Activated B cell treated with CpG ODN at 0.5 μM for 24 hours (primary cell): ENCODE measurements at places on chromosomes 2 and 18. TPM values are rescaled to one million over a fixed set of nuclear protein-coding genes. Genes with fewer than 3 reads are reported as not detected.

GRCh38 chr2:99880964-99881294 lies 261.5 kb downstream of the AFF3 start:
- DNase-seq, result no peak

- no peak for DNase-seq
Measured at GRCh38 chr2:112812318-112813267, 24.0 kb downstream of the IL1B start.

DNA sequence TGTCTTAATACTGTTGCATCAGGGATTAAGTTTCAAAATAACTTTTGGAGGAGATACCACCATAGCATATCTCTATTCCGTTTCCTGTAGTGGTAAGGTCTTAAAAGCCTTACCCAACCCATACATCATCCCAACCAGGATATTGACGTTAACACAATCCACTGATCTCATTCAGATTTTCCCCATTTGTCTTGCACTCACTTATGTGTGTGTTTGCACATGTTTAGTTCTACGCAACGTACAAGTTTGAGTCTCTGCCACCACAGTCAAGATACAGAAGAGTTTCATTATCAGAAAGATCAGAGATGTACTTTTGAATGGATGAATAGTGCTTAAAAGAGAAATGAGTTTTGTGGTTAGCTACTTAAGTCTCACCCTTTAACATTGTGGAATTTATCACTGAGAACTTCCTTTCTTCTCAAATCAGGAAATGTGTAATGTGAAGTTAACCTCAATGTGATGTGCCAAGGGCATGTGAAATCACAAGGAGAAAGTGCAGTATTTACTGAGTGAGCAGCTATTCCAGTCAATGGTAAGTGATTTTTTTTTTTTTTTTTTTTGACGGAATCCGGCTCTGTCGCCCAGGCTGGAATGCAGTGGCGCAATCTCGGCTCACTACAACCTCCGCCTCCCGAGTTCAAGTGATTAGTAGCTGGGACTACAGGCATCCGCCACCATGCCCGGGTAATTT lies 69.2 kb upstream of the EPHA4 start:
- DNase-seq, result no peak

DNA sequence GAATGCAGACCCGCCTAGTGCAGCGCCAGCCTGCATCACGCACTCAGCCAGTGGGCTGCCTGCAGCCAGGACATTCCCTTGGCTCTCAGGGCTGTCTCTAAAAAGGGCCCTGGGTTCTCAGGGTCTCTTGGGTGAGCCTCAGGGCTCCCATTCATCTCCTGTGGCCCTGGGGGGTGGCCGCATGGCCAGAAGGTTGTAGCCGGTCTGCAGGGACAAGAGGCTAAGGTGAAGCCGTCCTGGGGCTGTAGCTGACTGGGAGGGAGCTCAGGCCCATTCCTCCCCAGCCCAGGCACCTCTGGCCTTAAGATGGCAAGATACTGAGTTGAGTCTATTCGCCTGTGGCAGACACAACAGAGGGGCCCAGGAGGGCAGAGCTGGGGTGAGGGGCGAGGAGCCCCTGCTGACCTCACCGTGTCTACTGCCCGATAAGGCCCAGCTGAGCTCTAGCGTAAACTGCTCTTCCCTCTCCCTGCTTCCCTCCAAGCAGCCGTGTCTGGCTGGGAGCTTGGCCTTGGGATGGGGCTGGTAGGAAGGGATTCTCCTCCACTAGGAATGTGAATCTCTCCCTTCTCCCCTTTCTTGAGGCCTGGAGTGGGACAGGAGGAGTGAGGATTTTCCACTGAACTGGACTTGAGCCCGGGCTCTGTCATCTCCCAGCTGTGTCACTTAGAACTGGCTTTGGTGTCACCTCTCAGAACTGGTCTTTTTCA lies 37.9 kb downstream of the INHBB start:
- no peak for DNase-seq

Gene CNTNAP5
- not detected in 2 replicates for total RNA-seq

GRCh38 chr18:80246445-80247392 lies 595 bp downstream of the PARD6G start:
- DNase-seq, result no peak

Gene MBOAT2
- total RNA-seq, result 0.69 and 1.7 TPM in 2 replicates

Gene UGT1A5
- not detected in 2 replicates for total RNA-seq

Gene ERBB4
- not detected in 2 replicates for total RNA-seq

- no peak for DNase-seq
Measured at GRCh38 chr2:31440764-31441163, 26.2 kb upstream of the XDH start.

Gene PROC
- total RNA-seq, result not detected in 2 replicates

- no peak for DNase-seq
Measured at GRCh38 chr18:25985707-25986394, 104.6 kb downstream of the SS18 start.

DNA sequence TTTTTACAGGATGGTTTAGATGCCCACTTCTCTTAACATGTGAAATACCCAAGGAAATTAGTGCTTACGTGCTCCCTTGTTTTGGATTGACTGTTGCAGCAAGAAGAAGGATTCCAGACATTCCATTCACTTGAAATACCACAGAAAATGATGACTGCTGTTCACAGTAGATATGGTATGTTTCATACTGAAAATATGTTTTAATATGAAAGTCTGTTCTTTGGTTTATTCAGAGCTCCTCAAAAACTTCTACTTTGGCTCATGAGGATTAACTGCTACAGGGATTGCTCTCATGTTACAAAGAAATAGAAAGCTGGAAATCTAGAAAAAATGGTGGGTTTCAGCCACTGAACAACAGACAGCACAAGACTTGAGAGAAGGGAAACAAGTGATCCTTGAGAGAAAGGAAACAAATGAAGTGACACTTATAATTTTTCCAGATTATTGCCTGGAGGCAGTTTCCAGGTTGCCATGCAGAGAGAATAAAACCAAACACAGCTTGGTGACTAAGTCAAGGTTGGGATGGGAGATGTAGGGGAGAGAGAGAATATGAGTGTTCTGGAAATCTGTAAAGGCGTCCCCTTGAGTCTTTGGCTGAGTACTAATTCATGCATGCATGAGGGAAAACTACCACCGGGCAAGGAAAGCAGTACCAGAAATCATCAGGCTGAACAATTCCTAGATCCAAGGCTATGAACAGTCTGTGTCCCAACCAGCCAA lies 348.1 kb downstream of the CLIP4 start:
- no peak for DNase-seq

DNA sequence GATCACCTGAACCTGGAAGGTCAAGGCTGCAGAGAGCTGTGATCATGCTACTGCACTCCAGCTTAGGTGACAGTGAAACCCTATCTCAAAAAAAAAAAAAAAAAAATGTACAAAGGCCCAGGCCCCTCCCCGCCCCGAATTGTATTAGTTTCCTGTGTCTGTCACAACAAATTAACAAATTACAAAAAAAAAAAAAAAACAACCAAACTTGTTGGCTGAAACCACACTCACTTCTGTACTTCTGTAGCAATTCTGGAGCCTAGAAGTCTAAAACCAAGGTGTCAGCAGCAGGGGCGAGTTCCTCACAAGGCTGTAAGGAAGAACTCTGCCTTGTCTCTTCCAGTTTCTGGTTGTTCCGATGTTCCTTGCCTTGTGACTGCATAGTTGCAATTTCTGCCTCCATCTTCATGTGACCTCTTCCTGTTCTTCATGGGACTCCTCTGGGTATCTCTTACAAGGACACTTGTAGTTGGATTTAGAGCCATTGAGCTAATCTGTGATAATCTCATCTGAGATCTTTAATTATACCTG lies 100.8 kb upstream of the ZSWIM2 start:
- DNase-seq, result no peak

DNA sequence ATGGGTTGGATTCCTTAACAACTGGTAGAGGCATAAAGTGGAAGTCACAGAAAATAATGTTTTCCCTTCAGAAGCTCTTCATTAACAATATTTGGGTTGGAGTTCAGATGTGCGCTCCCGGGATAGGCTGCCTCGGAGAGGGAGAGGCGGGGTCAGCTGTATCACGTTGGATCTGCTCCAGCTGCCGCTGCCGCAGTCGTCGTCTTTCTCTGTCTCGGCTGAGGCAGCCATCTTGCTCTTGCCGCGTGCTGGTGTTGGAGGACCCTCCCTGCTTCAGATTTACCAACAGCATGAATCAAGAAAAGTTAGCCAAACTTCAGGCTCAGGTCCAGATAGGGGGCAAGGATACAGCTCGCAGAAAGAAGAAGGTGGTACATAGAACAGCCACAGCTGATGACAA lies 35.1 kb downstream of the TANC1 start:
- DNase-seq, result no peak

Gene STK36
- total RNA-seq, result 24.2 and 29.2 TPM in 2 replicates

GRCh38 chr2:21418456-21418855 lies 294.7 kb downstream of the TDRD15 start:
- DNase-seq, result no peak

GRCh38 chr2:65416945-65417344 lies 15.5 kb downstream of the SPRED2 start:
- DNase-seq, result no peak
